Activated naive CD8-positive, alpha-beta T cell treated with anti-CD3 and anti-CD28 coated beads for 36 hours (primary cell): ENCODE measurements at places on chromosomes 1 and 21.

- H3K27ac ChIP-seq: no peak overlapping the region
- H3K36me3 ChIP-seq: no peaks in the 10 kb centered on the region
- no peaks in the 10 kb centered on the region for H3K4me1 ChIP-seq
- no peaks in the 10 kb centered on the region for H3K27me3 ChIP-seq
- DNase-seq: no peak
Measured at GRCh38 chr1:74280642-74281396, 45.6 kb downstream of the TNNI3K start.

- H3K4me3 ChIP-seq: peak overlapping the region; percentile 64
- H3K27ac ChIP-seq: no peak overlapping the region
- peaks cover 51% of the 10 kb centered on the region for H3K4me1 ChIP-seq
Measured at GRCh38 chr1:235881930-235882700, 15.4 kb upstream of the LYST start.

- H3K27ac ChIP-seq: no peak overlapping the region
- peaks cover 7% of the 10 kb centered on the region for H3K27me3 ChIP-seq
- H3K4me3 ChIP-seq: no peak overlapping the region
- DNase-seq: no peak
- H3K36me3 ChIP-seq: no peaks in the 10 kb centered on the region
- peaks cover 3% of the 10 kb centered on the region for H3K4me1 ChIP-seq
Measured at GRCh38 chr1:44437107-44437716, 32.2 kb downstream of the RNF220 start.

GRCh38 chr1:9833632-9834031 is 9.9 kb upstream of the CLSTN1 start:
- H3K36me3 ChIP-seq: no peaks in the 10 kb centered on the region
- H3K4me1 ChIP-seq: no peaks in the 10 kb centered on the region
- no peak for DNase-seq
- H3K27ac ChIP-seq: no peak overlapping the region

DNA sequence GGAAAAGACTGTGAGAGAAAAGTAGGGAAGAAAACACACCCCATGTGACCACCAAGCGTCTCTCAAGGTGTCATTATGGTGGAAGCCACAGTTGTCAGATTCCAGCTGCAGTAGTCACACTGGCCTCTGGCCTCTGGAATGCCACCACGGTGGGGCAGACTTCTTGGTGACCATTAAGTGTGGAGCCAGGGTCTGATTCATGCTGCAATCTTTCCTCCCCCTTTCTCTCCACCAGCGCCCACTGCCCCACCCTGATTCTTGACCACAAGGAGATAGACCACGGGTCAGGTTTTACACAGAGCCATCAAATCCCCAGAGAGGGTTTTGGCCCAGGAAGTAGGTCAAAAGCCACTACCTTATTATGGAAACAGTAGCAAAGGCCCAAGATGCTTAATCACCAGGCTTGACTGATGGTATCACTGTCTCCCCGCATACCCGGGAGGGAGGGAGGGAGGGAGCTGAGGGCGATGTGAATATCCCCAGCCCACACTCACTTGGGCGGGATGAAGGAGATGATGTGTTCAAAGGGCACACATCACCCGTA is 52.7 kb upstream of the GRHL3 start:
- no peak for DNase-seq
- H3K27ac ChIP-seq: no peak overlapping the region
- peaks cover 23% of the 10 kb centered on the region for H3K27me3 ChIP-seq
- no peaks in the 10 kb centered on the region for H3K36me3 ChIP-seq

- no peaks in the 10 kb centered on the region for H3K4me1 ChIP-seq
- no peak overlapping the region for H3K27ac ChIP-seq
- no peaks in the 10 kb centered on the region for H3K36me3 ChIP-seq
- DNase-seq: no peak
- peaks cover under 1% of the 10 kb centered on the region for H3K27me3 ChIP-seq
Measured at GRCh38 chr1:36989241-36989640, 45.1 kb downstream of the GRIK3 start.

- no peak for DNase-seq
- H3K36me3 ChIP-seq: no peaks in the 10 kb centered on the region
Measured at GRCh38 chr1:172630056-172630818, 28.7 kb upstream of the FASLG start.

DNA sequence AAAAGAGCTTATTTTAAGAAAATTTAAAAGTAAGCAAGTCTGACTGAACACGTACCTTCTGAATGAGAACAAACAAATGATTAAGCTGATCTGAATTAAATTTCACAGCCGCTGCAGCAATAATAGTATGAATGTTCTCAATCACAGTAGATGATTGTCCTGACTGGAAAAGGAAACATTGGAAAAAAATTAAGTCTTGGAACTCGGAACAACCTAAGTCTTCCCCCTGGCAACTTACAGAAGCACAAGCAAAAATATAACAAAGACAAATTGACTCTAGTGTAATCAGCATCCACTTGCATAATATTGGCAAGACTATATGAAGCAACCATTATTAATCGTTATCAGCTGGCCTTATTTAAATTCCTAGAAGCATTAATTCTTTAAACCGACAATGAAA is 60.5 kb downstream of the USP24 start:
- no peak for DNase-seq
- peaks cover 39% of the 10 kb centered on the region for H3K36me3 ChIP-seq
- no peaks in the 10 kb centered on the region for H3K27me3 ChIP-seq
- H3K27ac ChIP-seq: no peak overlapping the region
- H3K4me3 ChIP-seq: no peak overlapping the region
- H3K4me1 ChIP-seq: peaks cover 46% of the 10 kb centered on the region

DNA sequence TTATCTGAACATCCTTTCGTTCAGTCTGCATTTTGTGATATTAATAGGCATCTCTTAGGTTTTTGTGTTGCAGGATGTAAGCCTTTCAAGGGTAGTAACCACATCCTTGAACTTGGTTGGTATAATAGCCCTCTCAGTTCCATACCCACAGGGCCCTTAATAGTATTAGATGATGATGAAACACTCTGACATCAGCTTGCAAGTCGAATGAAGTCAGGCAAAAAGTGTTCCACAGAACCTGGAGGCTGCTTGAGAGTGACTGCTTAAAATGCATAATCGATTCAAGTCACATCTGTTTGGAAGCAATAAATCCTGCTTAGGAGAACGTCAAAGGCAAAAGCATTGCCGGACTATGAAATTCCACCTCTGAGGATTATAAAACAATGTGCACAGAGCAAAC is 415.6 kb upstream of the KAZN start:
- no peaks in the 10 kb centered on the region for H3K36me3 ChIP-seq
- DNase-seq: no peak
- no peak overlapping the region for H3K4me3 ChIP-seq
- peaks cover 10% of the 10 kb centered on the region for H3K4me1 ChIP-seq
- H3K27me3 ChIP-seq: peaks cover 50% of the 10 kb centered on the region
- no peak overlapping the region for H3K27ac ChIP-seq

GRCh38 chr1:54299037-54299436 is 99.1 kb downstream of the MRPL37 start:
- peaks cover 73% of the 10 kb centered on the region for H3K4me1 ChIP-seq
- DNase-seq: no peak
- H3K36me3 ChIP-seq: peaks cover 2% of the 10 kb centered on the region
- no peak overlapping the region for H3K27ac ChIP-seq

DNA sequence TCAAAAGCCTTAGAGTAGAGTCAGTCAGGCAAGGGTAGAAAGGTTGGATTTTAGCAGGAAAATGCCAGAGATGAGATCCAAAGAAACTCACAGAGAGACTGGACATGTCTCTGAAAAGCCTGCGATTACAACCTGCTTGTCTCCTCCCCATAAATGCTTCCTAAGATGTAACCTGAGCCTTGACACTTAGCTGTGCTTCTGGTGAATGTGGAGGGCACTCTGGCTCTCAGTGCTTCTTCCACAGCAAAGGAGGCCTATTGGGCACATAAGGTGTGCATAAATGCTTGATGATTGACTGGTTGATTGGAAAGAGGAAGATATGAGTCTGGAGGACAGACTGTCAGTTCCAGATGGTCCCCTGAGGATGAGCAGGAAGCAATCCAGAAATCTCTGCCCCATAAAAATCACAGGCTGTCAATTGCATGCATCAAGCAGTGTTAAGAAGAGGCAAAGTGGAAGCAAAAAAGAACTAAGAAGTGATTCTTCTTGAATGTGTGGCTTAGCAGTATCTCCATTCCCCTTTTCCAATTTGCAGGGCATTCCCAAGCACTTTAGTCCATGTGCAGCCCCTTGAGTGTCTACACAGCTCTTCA is 236.2 kb upstream of the RRP15 start:
- DNase-seq: no peak
- no peaks in the 10 kb centered on the region for H3K27me3 ChIP-seq
- no peak overlapping the region for H3K27ac ChIP-seq
- no peaks in the 10 kb centered on the region for H3K4me1 ChIP-seq

- H3K36me3 ChIP-seq: no peaks in the 10 kb centered on the region
- no peaks in the 10 kb centered on the region for H3K27me3 ChIP-seq
- H3K27ac ChIP-seq: no peak overlapping the region
- H3K4me3 ChIP-seq: no peak overlapping the region
- DNase-seq: no peak
Measured at GRCh38 chr1:204257446-204257845, 43.7 kb upstream of the GOLT1A start.

- DNase-seq: no peak
- peaks cover 23% of the 10 kb centered on the region for H3K4me1 ChIP-seq
- peak overlapping the region; percentile 97 for H3K27ac ChIP-seq
Measured at GRCh38 chr1:180503280-180503862, 994 bp upstream of the ACBD6 start.

GRCh38 chr1:229295745-229296144 is 24.8 kb downstream of the RAB4A start:
- H3K27ac ChIP-seq: no peak overlapping the region
- H3K27me3 ChIP-seq: no peaks in the 10 kb centered on the region
- no peak overlapping the region for H3K4me3 ChIP-seq
- no peak for DNase-seq

DNA sequence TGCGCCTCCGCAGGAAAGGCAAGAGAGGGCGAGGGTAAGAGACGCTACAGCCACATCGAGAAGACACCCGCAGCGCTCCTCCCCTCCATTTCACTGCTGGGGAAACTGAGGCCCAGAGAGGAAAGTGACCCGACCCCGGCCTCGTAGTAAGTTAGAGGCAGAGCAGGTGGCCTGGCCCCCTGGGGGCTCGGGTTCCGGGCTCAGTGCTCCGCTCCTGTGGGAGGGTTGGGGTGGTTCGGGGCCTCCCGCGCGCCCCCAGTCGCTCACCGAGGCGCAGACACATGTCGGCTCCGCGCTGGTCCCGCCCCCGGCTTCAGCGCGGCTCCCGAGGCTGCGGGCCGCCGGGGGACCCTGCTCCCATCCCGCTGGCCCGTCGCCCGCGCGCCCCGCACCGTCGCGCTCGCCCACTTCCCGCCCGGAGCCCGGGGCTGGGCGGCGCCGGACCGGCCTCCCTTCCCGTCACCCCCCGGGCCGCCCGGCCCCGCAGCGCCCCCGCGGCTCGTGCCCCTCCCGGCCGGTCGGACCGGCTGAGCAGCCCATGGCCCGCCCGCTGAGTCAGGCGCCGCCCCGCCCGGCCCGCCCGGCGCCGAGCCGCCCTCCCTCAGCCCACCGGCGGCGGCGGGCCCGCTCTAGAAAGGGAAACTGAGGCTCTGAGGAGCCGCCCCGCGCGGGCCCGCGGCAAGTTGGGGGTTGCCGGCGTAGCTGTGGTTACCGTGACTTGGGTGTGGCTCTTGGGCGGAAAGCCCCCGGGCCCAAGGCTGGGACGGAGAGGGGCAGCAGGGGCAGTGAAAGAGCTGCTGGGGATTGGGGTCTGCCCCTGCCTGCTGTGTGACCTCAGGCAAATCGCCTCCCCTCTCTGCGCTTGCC is at the start of gene TMEM54:
TMEM54 (minus strand) TSS at position 434 of the 867 bp plus-strand sequence; CDS start at position 283, 151 bp downstream.
- no peaks in the 10 kb centered on the region for H3K36me3 ChIP-seq
- H3K4me1 ChIP-seq: peaks cover 2% of the 10 kb centered on the region
- no peak within 1 kb of the TSS for H3K27ac ChIP-seq
- H3K27me3 ChIP-seq: peaks cover 35% of the 10 kb centered on the region

- no peak within 1 kb of the TSS for H3K27ac ChIP-seq
- peak; percentile 47 for DNase-seq
- no peaks in the 10 kb centered on the region for H3K36me3 ChIP-seq
- peak within 1 kb of the TSS; percentile 70 for H3K4me3 ChIP-seq
- H3K4me1 ChIP-seq: peaks cover 9% of the 10 kb centered on the region
- H3K27me3 ChIP-seq: peaks cover 69% of the 10 kb centered on the region
Measured at GRCh38 chr1:93681101-93681988, at the start of gene BCAR3. BCAR3 (minus strand) TSS chr1:93681837; CDS start chr1:93674930, 6,907 bp downstream.

DNA sequence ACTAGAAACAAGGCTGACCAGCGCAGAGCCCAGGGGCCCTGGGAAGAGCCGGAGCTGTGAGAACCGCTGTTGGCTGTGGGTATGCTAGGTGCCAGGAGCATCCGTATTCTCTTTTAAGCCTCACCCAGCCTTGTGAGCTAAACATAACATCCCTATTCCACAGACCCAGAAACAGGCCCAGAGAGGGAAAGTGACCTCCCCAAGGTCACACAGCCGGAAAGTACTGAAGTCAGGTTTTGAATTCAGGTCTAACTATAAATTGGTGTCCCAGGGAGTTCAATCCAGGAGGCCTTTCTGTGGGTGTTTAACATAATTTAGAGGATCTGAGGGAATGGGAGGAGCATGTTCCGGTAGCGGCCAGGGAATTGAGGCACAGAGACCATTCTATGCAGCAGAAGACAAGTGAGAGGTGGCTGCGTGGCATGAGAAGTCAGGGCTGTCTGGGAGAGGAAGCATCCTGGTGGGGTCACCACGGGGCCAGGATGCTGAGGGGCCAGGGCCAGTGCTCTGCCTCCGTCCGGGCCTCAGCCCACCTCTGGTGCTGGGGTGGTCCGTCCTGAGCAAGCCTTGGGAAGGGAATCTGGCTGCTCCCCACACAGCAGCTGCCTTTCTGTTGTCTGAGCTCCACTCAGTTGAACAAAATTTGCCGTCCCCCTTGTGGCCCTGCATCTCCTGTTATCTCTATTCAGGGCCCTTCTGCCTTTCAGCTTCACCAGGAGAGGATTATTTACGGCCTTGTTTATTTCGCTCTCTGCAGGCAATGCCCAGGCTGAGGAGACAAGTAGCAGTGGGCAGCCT is 338.8 kb upstream of the VAMP3 start:
- no peak for DNase-seq
- no peaks in the 10 kb centered on the region for H3K27me3 ChIP-seq
- no peaks in the 10 kb centered on the region for H3K36me3 ChIP-seq

DNA sequence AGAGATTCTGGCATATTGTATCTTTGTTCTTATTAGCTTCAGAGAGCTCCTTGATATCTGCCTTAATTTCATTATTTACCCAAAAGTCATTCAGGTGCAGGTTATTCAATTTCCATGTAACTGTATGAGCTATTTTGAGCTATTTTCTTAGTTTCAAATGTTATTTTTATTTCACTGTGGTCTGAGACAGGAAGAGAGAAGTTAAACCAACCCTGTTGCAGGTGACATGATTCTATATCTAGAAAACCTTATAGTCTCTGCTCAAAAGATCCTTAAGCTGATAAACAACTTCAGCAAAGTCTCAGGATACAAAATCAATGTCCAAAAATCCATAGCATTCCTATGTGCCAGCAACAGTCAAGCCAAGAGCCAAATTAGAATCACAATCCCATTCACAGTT is 1644.0 kb upstream of the B3GALT2 start:
- no peaks in the 10 kb centered on the region for H3K4me1 ChIP-seq
- no peak for DNase-seq
- no peaks in the 10 kb centered on the region for H3K27me3 ChIP-seq
- H3K27ac ChIP-seq: no peak overlapping the region
- H3K4me3 ChIP-seq: no peak overlapping the region
- no peaks in the 10 kb centered on the region for H3K36me3 ChIP-seq
